ENCODE measurements at places on chromosomes 6 and 20.

DNA sequence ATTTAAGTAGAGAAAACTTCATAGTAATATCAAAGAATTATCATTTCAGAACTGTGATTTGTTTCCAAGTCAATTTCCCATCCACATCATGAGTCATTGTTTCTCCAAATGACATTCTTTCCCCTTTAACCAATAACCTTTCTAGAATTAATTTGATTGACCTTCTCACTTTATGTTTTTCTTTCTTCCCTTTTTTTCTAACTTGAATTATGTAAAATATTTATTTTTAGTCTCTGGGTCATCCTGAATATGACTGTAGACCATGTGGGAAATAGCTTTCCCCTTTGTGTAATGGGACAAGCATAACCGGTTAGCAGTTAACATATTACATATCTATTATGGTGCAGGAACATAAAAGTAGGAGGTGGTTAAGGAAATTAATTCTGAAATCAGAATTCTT, 291.1 kb downstream of the GJA1 start:
- no peak for DNase-seq

DNA sequence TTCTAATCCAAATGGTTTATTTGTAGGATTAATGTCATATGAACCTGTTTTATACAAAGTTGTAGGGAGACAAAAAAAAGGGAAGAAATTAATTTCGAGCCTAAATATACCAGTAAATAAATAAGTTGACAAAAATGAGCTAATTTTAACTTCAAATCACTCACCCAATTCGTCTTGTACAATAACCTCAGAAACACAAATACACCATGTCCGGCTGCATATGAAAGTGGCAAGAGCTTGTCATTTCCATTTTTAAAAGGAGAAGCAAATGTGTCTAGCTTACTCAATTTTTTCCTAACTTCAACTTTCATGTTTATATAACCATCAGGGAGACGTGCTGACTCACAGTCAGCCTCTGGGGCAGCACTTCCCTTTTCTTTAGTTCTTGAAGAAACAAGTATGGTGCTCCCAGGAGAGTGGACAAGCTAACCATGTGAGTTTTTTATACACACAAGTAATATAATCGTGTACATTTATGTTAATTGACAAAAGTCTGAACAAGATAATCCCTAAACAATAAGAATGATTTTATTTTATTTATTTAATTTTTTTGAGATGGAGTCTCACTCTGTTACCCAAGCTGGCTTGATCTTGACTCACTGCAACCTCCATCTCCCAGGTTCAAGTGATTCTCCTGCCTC, 55.5 kb upstream of the SGK1 start:
- DNase-seq = no peak

DNA sequence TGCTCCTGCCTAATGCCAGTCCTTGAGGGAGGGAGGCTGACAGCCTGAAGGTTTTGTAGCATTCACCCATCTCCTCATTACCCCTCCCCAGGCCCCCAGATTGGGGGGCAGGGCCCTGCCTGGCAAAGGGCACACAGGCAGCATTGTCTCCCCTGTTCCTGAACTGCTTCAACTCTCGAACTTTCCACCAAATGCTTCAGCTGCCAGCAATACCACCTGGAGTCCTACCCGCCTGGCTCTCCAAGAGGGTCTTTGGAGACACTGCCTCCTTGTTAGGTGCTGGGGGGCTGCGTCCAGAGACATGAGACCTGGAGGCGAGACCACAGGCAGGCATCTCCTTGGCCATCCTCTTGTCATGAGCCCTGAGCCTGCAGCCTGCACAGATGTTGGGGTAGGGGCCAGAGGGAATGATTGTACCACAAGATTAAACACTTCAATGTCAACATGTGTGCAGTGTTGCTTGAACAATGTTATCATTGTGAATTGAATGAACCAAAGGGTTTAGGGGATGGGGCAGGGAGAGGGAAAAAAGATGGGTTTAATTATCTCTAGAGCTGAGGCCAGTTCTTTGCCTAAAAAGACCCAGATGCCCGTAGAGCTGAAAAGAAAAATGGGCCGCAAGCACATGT, 25.0 kb downstream of the BMP7 start:
- DNase-seq = no peak

- DNase-seq = no peak
Measured at GRCh38 chr20:62159839-62160238, 16.3 kb downstream of the SS18L1 start.

DNA sequence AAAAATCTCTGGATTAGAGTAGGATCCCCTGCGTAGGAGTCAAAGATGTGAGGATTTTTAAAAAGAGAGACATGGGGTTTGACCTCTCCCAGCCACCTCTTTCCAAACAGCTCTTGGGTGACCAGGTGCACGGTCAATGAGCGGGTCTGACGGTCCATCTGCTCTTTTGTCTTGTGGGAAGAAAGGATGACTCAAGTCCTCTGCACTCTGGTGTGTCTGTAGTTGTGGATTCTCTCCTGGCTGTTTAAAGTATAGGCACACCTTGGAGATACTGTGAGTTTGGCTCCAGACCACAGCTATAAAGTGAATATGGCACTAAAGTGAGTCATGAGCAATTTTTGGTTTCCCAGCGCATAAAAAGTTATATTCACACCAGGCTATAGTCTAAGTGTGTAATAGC, 209.8 kb downstream of the BMP7 start:
- DNase-seq = no peak

GRCh38 chr6:22612236-22612635, 42.9 kb downstream of the HDGFL1 start:
- no peak for DNase-seq

GRCh38 chr20:44717986-44718385, 2.8 kb downstream of the CCN5 start:
- DNase-seq = no peak

- no peak for DNase-seq
Measured at GRCh38 chr20:32125506-32125905, 16.0 kb downstream of the TM9SF4 start.

DNA sequence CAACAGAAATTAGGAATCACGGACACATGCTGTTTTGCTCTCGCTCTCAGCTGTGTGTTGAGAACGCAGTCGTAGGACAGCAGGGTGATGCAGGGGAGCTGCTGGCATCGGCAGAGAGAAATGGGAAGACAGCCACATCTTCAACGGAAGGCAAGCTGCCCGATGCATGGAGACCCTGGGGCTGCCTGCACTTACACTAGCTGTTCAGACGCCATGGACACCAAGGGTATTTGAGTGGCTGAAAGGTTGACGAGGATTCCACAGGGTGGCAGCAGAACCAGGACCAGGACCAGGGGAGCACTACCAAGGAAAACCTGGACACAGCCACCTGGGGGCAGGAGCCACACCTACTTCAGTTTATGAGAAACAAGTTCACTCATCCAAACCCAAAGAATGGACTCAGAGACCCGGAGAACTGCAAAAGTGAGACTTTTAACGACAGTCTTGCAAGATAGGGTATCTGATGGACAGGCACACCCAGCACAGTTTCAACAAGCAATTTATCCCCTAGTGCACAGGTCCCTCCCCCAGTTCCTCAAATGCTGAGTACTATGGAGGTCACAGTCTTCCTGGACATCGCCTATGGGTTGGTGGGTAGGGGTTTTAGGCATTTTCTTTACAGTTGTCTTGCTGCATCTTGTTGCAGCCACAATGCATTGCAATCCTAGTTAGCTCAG, 56.3 kb upstream of the ENTPD6 start:
- DNase-seq = no peak

DNA sequence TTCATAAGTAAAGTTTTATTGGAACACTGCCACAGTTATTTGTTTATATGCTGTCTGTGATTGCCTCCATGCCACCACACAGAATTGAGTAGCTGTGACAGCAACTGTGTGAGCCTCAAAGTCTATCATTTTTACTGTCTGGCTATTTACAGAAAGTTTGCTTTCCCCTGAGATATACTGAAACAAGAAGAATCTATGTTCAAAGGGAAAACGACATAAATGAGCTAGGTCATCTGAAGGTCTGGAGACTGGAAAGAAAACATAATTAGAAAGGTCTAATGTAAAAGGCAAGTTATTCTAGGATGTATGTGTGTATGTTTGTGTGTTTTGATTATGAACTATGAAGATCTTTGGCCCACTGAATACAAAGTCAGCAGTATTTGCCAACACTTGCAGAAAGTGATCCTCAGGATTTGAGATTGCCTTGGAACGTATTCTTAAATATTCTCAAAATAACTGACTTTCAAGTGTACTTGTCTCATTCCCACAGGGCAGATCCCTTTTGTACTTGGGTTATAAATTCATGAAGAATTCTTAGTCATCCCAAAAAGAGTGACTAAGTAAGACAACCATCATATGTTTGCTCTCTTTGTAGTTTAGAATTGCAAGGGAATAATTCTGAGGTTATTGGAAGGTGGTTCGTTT, 677.7 kb downstream of the DOK5 start:
- no peak for DNase-seq

- no peak for DNase-seq
Measured at GRCh38 chr6:40727271-40727670, 140.1 kb upstream of the LRFN2 start.

GRCh38 chr20:31712564-31713311, 9.9 kb downstream of the BCL2L1 start:
- no peak for DNase-seq

GRCh38 chr6:96965492-96965891, 41.0 kb downstream of the KLHL32 start:
- no peak for DNase-seq

DNA sequence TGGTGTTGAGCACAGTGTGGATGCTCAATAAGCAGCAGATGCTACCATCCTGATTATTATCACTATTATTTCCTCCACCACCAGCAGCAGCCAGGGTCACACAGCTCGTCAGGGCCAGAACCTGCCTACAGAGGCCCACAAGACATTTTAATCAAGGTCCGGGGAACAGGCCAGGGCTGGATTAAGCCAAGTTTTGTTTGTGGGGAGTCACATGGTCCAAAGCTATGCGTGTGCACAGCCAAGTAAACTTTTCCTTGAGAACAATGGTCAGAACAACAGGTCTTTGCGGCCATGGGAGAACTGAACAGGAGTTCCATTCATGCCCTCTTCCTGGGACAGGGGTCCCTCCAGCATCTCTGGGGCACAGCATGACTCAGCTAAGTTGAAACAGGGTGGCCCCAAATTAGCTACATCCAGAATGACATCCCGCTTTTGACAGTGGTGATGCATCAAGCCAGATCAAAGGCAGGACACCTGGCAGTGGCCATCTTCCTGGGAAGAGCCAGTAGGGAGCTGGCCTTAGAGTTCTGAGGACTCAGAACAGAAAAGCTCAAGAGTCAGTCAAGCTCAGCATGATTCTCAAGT, 11.7 kb downstream of the SNTA1 start:
- no peak for DNase-seq

- DNase-seq = no peak
Measured at GRCh38 chr20:46709459-46710152, at the start of gene SLC2A10. Gene SLC2A10, plus strand, starts transcription at chr20:46709649. Its CDS starts 88 bp downstream, at chr20:46709737.

DNA sequence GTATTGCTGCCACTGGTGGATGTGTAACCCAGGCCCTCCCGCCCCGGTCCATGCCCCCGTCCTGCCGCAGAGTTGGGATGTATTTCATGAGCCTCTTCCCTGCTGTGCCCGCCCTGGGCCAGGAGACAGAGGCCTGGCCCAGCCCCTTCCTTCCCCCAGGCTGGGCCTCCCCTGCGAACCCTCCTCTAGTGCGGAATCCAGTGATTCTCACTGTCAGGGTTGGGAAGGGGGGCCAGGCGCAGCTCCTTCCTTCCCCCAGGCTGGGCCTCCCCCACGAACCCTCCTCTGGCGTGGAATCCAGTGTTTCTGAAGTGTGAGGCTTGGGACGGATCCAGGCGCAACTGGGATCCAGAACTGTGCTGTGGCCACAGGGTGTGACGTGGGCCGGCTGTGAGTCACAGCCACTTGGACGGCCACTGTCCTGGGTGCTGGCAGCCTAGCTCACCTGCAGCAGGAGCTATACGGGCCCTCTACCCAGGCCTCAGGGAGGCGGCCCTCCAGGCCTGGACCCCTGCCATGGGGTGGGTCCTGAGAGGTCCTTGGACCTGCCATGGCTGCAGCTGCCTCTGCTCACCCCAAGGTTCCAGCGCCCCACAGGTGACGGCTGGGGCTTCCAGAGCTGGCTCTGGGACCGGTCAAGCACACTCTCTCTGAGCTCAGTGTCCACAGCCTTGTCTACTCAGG, 28.3 kb downstream of the COL20A1 start:
- no peak for DNase-seq

DNA sequence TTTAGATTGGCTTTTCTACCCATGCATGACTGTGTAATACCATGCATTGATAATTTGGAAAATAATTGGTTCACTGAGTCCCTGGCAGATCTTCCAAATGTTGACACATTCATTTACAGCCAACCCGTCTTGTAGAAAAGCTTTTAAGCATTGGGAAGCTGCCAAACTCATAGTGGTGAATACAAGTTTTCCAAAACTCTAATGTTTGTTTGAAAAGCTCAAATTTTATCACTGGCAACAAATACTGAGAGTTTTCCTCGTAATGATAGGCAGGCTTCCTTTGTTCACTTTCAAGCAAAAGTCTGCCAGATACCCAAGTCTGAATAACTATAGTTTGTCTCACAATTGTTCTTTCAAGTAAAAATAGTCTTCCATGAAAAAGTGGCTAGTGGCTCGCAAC, 143.0 kb downstream of the FIG4 start:
- DNase-seq = no peak

DNA sequence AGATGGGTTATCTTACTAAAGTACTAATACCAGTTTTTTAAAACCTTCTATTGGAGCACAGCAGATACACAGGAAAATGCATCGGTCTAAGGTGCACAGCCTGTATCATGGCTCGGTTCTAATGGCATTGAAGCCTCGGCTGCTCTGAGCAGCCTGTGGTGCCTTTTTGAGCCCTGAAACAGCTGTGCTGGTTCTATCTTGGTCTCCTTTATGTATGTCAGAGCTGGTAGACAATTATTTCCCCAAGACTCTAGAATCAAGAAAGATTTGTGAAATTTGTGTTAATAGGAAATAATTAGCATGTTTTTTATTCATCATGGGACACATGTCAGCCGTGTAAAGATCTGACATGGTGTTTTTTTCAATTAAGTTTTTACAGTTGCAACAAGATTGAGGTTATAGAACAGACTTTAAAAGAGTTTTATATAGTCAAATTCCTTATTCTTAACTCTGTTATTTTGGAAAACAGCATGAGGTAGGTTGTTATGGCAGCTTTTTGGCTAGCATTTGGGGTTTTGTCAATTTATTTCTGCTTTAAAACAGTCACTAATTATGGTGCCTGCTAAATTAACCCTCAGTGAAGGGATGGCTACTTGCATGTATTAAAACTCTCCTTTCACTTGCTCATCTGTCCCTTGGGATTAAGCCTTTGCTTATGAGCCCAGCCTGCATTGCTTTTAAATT, 40.3 kb upstream of the C20orf144 start:
- DNase-seq = no peak

DNA sequence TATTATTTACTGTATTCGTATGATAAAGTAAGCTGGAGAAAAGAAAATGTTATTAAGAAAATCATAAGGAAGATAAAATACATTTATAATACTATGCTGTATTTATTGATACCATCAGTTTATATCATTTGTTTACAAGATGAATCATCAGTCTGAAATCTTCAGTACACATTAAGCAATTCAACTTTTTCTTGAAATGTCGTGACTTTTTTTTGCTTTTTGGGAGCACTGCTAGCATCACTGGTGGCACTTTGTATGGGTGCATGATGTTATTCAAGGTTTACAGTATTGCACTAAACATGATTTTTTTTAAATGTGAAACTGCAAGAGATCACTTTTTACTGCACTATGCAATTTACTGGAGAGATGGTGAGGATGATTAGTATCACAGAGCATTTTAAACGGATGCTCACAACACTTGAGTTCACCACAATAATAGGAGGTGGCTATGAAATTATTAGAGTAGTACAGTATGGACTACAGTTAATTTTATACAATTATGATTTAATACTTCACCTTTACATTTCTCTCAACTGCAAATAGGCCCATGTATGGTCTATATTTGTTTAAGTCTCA, 85.9 kb downstream of the SNAP25 start:
- no peak for DNase-seq

Data from activated T-helper 1 cell treated with Interleukin-2 at 50 U/mL for 16 hours (primary cell).